ENCODE measurements at places on chromosomes 2 and 18.

DNA sequence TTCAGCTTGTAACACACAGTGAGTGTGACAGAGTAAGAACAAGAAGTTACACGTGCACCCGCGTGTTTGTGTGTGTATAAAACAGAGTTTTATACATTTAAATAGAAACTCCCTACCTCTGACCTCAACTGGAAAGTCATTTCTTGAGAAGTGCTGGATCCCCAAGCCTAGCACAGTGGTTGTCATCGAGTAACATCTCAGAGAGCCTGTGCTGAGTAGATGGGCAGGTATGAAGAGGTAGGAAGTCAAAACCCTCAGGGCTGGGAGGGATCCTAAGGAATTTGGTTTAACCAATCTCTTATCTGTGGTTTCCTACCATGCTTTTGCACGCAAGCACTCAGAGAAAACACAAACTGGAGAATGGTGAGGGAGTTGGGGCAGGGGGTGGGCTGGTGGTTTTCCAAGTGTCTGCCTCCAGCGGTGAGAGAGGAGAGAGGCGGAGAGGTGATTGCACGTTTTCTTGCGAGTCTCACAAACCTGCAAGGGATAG is 9.2 kb downstream of the ACOXL start:
- no peak for DNase-seq

- no peak for DNase-seq
Observed at GRCh38 chr2:84041506-84041905, 417.6 kb downstream of the SUCLG1 start.

DNA sequence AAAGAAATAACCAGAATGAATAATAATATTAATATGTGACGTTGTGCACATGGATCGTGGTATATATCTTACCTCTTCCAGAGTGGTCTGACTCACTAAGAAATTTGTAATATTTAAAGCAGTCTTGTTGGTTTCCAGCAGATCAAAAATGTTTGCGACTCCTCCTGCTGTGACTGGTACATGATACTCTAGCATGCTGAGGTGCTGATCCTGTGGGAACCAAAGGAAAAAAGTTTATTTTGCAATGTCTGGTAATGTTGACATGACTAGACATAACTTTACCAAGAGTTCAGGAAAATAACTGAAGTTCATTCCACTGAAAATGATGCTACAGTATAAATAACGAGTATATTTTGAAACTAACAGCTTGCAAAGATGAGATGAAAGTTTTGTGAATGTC is 124.5 kb upstream of the BARD1 start:
- no peak for DNase-seq

DNA sequence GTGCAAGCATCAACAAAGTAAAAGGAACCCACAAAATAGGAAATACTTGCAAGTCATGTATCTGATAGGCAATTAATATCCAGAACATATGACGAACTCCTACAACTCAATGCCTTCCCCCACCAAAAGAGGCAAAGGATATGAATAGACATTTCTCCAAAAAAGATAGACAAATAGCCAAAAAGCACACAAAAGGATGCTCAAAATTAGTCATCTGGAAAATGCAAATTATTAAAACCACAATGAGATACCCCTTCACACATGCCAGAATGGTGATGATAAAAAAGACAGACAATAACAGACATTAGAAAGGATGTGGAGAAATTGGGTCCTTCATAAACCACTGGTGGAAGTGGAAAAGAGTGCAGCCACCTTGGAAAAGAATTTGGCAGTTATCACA is 76.4 kb downstream of the RIF1 start:
- no peak for DNase-seq

- no peak for DNase-seq
Observed at GRCh38 chr2:145592361-145592760, 1072.4 kb upstream of the ZEB2 start.

GRCh38 chr2:57891086-57891712 is 155.4 kb upstream of the VRK2 start:
- no peak for DNase-seq

GRCh38 chr2:240391111-240392051 is 44.1 kb upstream of the GPC1 start:
- DNase-seq: no peak

GRCh38 chr18:8045884-8046281 is 478.8 kb downstream of the PTPRM start:
- DNase-seq: peak; percentile 33

- DNase-seq: no peak
Observed at GRCh38 chr2:5528706-5529105, 163.5 kb upstream of the SOX11 start.

DNA sequence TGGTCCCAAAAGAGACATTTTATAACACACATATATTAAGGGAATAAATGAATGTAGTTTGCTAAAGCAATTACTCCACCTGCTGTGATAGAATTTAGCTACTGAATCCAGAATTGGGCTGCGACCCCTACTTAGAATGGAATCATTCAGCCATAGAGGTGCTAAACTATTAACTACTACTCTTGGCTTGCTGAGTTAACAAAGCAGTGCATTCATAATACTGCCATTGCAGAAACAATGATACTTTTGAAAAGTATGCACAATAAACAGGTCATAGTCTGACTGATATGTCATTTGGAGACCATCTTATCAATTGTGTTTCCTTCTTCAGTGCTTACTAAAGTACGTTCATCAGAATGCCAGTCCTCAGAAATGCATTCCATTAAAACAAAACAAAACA is 273.6 kb downstream of the PIEZO2 start:
- DNase-seq: no peak

DNA sequence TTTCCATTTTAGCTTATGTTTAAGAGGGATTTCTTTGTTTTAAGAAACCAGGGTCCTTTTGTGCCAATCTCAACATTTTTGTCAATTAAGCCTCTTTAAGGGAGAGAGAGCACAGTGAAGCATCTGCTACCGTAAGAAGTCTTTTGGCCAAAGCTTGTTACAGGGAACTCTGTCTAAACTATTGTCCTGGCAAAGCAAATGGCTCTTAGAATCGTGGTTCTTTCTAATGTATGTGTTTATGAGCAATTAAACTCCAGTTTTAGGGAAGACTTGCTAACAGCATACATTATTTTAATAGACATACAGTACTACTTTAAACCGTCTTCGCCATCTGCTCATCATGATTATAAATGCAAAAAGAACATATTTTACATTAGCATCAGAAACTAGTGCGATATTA is 202.1 kb downstream of the CDCA7 start:
- no peak for DNase-seq

DNA sequence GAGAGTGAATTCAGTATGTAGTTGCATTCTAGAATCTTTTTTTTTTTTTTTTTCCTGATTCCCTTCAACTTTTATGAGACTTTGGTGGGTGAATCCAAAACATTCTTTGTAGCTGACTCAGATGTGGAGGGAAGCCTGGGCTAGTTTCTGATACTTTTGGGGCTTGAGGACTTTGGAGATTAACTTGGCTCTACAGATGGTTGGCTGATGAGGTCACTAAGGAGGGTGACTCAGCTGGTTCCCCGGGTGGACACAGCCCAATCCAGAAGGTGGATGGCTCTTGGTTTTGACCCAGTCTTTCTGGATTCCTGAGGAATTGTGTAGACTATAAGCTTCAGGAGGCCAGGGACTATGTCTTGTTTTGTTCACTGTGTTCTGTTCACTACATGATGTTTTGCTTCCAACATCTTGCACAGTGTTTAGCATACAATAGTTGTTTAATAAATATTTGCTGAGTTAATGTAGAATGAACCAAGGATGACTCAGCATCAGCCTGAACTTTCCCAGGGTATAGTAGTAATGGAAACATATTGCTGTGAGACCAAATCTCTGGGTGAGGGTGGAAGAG is 30.5 kb downstream of the LAMA3 start:
- peak; percentile 73 for DNase-seq

DNA sequence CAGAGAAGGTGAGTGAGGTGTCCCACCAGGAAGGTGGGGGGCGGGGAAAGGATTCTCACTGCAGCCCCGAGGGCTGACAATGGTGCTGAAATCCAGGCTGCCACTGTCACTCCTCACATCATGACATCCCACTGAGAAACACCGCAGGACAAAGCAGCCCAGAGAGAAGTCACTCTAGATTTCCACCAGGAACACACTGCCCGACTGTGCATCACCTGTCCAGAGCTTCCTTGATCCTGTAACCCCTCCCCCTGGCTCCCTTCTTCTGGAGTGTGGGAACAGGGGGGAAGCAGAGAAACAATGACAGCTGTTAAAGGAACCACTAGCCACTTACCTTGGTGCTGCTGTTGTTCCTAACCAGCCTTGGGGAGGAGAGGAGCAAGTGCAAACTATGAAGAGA is 69.9 kb downstream of the MRO start:
- no peak for DNase-seq

- DNase-seq: no peak
Observed at GRCh38 chr2:174613531-174613930, 15.9 kb upstream of the WIPF1 start.

- no peak for DNase-seq
Observed at GRCh38 chr2:172012677-172013391, 13.1 kb downstream of the METAP1D start.

DNA sequence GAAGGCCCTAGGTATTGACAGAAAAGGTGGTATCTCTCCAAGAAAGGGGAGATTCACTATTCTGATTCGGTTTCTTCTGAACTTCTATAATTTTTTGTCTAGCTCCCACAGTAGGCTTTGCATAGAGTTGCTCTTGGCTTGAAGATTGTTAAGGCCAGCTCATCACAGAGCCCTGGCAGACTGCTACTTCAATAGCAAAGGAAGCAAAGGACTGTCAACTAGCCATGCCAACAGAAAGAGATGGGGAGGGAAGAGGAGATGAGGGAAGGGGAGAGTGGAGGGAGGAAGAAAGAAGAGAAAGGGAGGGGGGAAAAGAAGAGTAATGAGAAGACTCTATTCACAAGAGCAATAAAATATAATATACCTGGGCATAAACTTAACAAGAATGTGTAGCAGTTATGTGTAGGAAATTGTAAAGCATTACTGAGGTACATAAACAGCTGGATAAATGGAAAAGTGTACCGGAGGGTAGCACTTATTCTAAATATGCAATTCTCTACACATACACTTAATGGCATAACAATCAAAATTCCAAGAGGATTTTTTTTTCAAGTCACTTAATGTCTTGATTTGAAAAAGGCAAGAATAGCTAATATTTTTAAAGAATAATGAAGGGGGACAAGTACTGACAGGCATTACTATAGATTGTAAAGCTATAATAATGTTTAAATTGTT is 102.5 kb downstream of the LOXHD1 start:
- no peak for DNase-seq

DNA sequence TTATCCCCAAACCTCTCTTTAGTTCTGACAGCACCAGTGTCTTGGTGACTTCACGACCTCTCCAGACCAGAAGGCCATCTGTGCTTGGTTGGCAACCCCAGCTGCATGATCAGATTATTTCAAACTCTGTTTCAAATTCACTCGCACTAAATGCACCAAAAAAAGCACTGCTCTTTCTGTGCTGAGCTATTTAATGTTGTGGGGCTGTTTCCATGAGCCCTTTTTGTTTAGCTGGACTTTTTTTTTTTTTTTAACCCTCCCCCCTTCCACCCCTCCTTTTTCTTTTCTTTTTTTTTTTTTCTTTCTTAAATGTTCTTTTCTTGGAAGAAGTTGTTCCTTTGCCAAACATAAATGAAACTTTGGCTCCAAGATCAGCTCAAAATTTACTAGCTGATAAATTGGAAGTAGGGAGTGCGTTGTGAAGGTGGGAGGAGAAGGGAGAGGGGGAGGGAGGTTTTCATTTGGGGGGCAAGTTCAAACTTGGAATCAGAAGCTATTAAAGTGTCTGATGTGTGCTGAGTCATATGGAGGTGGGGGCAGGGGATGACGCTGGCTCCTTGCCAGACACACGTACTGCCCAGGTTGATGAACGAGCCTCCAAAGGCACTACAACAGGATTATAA is 543.0 kb upstream of the TNP1 start:
- DNase-seq: peak; percentile 71

DNA sequence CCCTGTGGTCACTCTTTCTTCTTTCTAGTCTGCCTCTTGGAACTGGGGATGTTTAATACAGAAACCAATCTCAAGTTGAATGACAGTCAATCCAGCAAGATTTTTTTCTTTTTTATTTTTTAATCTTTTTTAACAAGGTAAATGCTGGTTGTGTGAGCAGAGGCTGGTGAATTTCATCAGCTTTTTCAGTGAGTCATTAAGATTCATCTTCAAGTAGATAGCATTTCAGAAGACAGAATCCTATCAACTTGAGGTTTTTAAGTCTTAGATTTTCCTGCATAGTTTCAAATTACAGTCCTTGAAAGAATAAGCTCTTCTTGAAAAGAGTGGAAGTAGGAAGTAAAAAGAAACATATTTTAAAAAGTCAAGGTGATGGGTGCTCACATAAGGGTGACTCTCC is 12.4 kb downstream of the SLC8A1 start:
- DNase-seq: no peak

DNA sequence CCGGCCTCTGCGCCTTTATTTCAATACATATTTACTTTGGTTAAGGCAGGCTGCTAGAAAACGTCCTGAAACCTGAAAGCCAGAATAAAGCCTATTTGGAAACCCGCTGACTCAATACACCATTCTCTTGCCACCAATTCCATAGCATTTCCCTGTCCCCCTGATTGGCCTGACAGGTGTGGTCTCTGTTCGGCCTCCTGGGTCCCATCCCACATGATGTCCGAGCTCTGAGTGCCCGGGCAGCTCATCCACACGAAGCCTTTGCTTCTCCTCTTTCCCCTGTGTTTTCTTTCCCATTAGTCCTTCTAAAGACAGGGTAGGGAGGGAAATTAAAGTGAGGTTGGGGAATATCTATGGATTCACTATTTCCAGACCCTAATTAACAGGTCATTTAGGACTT is 42.6 kb upstream of the ZNF516 start:
- DNase-seq: no peak

GRCh38 chr2:34332813-34333212 is 733.7 kb upstream of the FAM98A start:
- no peak for DNase-seq

All from urothelium cell line (cell line).